CD4-positive, alpha-beta T cell treated with Interleukin-6 for 4 hours (primary cell): ENCODE measurements at places on chromosomes 12 and 14.

- peak; percentile 43 for DNase-seq
These were observed 34.8 kb upstream of the TESC start for GRCh38 chr12:117134059-117134458.

DNA sequence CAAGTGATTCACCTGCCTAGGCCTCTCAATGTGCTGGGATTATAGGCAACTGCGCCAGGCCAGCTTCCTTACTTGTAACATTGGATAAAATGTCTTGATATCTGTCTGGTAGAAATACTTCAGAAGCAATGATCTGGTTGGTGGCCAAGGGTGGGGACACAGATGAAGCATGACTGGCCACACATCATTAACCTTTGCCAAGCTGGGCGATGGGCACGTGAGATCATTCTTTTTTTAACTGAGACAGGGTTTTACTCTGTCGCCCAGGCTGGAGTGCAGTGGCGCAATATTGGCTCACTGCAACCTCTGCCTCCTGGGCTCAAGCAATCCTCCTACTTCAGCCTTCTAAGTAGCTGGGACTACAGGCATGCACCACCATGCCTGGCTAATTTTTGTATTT, 31.1 kb downstream of the PLEKHH1 start:
- no peak for DNase-seq

DNA sequence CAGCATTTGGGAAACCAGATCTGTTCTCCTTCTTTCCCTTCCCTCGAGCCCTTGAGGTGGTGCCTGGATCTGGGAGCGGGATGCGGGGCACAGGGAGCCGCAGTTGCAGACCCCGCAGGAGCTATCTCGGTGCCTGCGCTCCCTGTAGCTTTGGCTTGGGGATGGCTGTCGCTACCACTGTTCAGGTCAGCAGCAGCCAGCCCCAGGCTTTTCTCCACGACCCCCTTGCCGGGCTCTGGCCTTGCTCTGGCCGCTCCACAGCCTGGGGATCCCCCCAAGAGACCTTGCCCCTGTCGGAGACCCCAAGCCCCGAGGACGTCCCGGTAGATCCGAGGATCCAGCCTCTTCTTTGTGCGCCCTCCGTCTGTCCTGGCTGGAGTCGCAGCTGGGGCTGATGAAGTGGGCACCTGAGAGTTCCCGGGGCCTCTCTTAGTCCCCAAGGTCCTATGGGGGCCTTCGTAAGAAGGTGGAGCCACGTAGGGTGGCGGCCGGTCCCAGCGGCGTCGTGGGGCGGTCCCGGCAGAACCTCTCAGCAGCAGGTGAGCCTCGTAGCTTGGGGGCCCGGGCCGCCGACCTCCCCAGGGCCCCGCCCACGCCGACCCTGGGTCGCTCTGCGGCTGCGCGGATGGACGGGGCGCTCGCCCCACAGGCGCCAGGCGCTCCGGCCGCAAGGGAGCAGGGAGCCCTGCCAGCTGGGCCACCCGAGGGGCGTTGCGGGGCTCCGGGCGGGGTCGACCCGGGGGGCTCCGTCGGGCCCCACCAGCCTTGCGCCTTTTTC, 1.3 kb downstream of the DDN start:
- DNase-seq = no peak

GRCh38 chr12:81078469-81079196, 754 bp downstream of the ACSS3 start:
- DNase-seq = no peak

DNA sequence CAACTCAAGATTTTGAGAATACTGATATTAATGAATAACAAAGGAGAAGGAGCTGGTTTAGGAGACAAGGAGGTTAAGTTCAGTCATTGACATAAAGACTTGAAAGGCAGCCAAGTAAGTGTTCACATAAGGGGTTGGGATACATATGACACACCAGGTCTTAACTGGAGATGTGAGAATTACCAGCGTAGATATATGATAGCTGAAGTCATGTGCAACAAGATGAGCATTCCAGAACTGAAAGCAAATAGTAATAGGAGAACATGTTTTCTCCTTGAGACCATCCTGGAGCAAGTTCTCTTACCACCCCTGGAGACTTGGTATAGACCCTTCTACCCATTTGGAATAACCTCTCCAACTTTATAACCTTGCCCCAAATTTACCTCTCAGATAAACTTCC, 43.3 kb upstream of the NPFF start:
- no peak for DNase-seq

DNA sequence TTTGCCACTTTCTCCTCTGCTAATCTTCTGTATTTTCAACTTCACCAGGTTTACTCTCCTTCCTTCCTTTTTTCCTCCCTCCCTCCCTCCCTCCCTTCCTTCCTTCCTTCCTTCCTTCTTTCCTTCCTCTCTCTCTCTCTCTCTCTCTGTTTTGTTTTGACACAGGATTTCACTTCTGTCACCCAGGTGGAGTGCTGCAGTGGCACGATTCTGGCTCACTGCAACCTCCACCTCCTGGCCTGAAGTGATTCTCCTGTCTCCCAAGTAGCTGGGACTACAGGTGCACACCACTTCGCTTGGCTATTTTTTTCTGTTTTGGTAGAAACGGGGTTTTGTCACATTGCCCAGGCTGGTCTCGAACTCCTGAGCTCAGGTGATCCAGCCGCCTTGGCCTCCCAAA, 181.2 kb upstream of the BTG1 start:
- no peak for DNase-seq

GRCh38 chr12:57003395-57003794, 3.0 kb downstream of the ZBTB39 start:
- no peak for DNase-seq

GRCh38 chr12:120110550-120111501, 5.7 kb downstream of the RAB35 start:
- DNase-seq = peak; percentile 62

DNA sequence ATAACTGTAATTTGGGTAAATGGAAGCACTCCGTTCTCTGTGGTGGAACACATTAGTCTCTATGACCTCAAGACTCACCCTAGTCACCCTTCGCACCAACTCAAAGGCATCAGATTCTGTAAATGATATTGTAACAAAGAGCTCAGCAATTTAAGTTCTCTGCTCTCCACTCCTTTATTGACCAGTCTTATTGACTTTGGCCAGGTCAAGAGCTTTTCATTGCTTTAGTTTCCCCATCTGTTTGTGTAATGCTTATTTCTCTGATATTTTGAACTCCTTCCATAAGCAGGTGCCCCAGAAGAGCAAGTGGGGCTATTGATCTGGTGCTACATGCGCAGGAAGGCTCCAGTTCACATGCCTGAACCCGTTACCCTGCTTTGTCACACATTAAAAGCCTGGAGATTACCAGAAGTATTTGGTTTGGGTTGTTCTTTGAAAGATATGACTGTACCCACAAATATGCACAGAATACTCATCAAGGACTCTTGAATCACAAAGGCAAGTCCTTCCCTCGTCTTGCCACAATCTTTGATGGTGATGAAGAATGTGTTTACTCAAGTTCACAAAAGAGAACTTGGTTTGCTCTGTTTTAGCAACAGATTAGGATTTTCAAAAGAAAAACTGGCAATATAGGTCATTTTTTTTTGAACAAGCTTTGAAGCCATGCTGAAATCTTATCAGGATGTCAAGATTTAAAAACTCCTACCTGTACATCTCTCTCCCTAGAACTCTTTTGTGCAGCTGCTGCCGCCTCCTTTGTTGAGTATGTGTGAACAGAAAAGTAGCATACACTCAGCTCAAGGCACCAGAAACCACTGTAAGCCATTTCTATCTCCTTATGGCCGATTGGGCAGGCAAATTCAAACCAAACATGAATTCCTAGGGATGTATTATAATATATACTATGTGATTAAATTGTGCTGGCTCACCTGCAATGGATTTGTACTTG, 193.9 kb downstream of the BCAT1 start:
- no peak for DNase-seq

GRCh38 chr14:65850429-65851135, 438.1 kb downstream of the FUT8 start:
- peak; percentile 83 for DNase-seq

- DNase-seq = no peak
These were observed 30.3 kb upstream of the PELI2 start for GRCh38 chr14:56087671-56088471.

- DNase-seq = no peak
These were observed 118.3 kb downstream of the GALC start for GRCh38 chr14:87874676-87875075.

DNA sequence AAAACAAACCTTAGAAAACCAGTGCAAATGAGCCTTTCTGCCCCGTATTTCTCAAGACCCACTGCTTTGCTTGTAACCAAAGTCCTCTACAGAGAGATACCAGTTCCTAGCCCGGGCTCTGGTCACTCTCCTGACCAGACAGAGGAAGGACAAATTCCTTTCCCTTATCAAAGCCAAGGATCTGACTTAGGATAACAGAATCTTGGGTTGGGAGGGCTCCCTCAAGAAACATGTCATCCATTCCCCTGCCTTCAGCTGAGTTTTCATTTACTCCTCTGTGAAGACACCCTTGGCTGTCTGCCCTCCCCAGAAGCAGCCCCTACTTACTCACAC, 116.0 kb upstream of the PARP11 start:
- no peak for DNase-seq

DNA sequence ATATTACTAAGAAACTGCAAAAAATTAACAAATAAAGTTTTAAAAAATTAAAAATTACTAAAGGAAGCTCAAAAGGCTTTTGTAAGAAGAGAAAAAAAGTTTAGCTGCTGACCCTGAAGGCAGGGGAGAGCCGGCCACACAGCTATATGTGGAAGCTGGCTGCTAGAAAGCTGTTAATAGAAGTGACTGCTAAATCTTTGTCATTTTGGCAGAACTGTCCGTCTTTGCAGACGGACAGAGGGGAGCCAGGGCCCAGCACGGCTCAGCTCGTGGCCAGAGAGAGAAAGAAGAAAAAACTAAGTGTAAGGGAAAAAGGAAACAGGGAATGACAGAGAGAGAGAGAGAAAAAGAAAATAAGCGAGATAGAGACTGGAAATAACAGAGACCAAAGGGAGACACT, 27.9 kb downstream of the PRMT8 start:
- no peak for DNase-seq

- no peak for DNase-seq
These were observed 167.4 kb upstream of the HMGA2 start for GRCh38 chr12:65656891-65657351.

GRCh38 chr12:4858386-4858785, 51.3 kb upstream of the KCNA1 start:
- no peak for DNase-seq

DNA sequence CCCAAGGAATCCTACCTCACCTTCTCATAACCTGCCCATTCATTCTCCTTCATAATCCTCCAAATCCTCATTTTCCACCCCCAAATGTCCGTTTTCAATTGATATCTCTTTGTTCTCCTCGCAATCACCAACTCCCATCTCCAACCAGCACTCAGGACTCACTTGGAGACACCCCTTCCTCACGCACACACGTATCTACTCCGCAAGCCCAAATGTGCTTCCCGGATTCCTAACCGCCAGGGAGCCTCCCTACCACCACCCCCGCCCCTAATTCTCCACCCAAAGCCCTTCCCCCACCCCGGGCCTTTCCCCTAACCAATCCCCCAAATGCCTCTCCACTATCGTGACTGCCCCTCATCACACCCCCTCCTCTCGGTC, 304 bp downstream of the KCTD10 start:
- no peak for DNase-seq

DNA sequence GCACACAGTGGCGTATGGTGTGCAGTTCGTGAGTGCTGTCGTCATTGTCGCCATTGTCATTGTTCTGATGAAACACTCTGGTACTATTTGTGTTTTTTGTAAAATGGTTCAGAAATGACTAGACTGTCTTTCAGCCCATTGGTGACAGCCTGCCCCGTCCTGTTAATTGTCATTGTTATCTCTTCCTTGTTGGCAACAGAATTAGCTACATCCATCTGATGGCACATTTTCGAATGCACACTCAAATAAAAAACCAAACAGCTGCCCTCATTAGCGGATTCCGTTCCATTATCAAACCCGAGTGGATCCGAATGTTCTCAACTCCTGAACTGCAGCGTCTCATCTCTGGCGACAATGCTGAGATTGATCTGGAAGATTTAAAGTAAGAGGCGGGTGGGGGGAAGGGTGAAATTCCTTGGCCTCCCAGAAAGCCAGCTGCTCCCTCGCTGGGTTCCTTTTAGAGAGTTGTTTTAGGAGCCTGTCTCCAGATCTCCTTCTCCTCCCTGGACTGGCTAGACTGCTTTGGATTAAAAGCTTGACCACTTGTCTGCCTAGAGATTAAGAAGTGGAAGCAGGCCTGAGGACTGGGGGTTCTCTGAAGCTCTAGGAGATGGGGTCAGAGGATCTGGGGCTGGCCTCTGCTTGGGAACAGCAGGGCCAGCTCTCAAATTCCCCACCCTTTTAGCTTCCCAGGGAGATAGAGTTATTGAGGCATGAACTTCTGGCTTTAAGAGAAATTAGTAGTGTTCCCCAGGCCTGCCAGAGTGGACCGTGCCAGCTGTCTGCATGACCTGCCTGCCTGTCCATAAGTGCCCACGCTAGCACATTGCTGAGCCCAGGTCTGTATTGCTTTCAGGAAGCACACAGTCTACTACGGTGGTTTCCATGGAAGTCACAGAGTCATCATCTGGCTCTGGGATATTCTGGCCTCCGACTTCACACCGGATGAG, 43.3 kb downstream of the MMAB start:
- DNase-seq = no peak

DNA sequence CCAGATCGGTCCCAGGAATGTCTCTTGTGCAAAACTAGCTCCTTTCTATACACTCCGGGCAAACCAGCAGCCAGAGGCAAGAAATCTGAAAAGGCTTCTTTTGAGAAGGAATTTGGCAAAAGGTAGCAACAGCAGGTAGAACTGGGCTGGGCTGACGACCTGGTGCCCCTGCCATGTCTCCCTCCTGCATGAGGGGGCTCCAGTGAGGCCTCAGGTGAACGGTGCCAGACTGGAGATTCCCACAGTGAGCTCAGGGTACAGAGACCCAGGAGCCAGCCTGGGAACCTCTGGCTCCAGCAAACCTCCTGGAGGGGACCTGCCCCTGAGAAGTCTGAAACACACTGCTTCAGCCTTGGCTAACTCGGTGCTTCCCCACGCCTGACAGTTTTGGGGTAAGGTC, 10.8 kb downstream of the ITPK1 start:
- no peak for DNase-seq

GRCh38 chr14:78767436-78767835, 597.3 kb downstream of the NRXN3 start:
- no peak for DNase-seq

DNA sequence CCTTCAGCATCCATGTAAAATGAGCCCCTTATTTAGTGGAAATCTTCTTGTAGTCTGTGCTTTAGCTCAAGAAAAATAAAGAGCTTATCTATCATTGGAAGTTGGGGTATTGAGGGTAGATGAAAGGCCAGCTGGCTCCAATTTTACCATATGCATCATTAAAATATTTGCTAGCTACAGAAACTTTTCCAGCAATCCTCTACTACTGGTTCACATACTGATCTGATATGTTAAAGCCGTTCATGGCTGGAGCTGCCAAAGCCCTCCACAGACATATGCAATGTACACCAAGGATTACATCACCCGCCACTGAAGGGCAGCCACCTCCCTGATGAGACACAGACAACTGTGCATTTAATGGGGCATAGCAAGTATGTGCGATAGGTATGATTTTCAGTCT, 1205.3 kb downstream of the GALC start:
- no peak for DNase-seq
